Esophagus muscularis mucosa (tissue), 4 donors: ENCODE measurements at places on chromosomes 16 and 17.

GRCh38 chr17:56744721-56745120 is 89.0 kb downstream of the C17orf67 start:
- H3K36me3 ChIP-seq, result no peaks in the 10 kb centered on the region
- no peak for DNase-seq
- H3K27ac ChIP-seq, result no peak overlapping the region
- peaks cover 2% of the 10 kb centered on the region for H3K27me3 ChIP-seq

- no peak overlapping the region for H3K27ac ChIP-seq
- DNase-seq, result no peak
- H3K4me1 ChIP-seq, result peaks cover 12% of the 10 kb centered on the region
- H3K4me3 ChIP-seq, result no peak overlapping the region
- no peaks in the 10 kb centered on the region for H3K36me3 ChIP-seq
Measured at GRCh38 chr16:66488505-66488904, 61.4 kb downstream of the BEAN1 start.

- H3K27me3 ChIP-seq, result no peaks in the 10 kb centered on the region
- no peak for DNase-seq
- no peak overlapping the region for H3K4me3 ChIP-seq
- H3K27ac ChIP-seq, result no peak overlapping the region
Measured at GRCh38 chr16:88864521-88864920, 1.9 kb downstream of the PABPN1L start.

DNA sequence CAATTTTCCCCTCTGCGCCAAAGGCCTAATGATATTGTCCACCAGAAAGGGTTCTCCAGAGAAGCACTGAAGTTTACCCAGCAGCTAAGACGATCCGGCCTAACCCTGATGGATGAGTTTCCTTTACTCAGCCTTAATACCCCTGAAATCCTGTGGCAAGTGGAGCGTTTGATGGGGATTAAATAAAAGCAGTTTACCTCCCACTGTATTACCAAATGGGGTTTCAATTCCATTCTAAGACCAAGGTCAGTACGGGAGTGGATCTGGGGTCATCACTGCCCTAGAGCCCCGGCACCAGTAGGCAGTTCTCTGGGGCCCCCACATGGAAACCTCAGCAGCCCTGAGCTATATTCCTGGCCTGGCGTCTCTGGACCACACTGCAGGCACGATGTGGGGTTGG is 97.1 kb upstream of the NOL11 start:
- H3K27me3 ChIP-seq, result no peaks in the 10 kb centered on the region
- no peak overlapping the region for H3K27ac ChIP-seq
- DNase-seq, result no peak

- no peak overlapping the region for H3K4me3 ChIP-seq
- peaks cover 91% of the 10 kb centered on the region for H3K36me3 ChIP-seq
- DNase-seq, result no peak
- no peaks in the 10 kb centered on the region for H3K27me3 ChIP-seq
- H3K4me1 ChIP-seq, result no peaks in the 10 kb centered on the region
Measured at GRCh38 chr17:4176808-4177472, 33.9 kb downstream of the CYB5D2 start.
